ENCODE measurements at places on chromosomes 1 and 21. TPM values are rescaled to one million over a fixed set of nuclear protein-coding genes. Genes with fewer than 3 reads are reported as not detected.
A peak's percentile ranks its signal among the peaks of the same experiment; 100 is the strongest.

GRCh38 chr1:110049801-110050601, 15.6 kb downstream of the STRIP1 start:
- no peak for DNase-seq

Gene TNFAIP8L2
- 7.6 TPM for total RNA-seq

Gene OPRD1
- total RNA-seq, result not detected

Gene LAD1
- total RNA-seq, result not detected

GRCh38 chr21:41852151-41852928, 26.8 kb downstream of the PRDM15 start:
- DNase-seq, result no peak

GRCh38 chr21:44079846-44080245, 27.4 kb upstream of the PWP2 start:
- DNase-seq, result no peak

- DNase-seq, result no peak
These were observed 510 bp upstream of the UBIAD1 start for GRCh38 chr1:11272544-11272831.

DNA sequence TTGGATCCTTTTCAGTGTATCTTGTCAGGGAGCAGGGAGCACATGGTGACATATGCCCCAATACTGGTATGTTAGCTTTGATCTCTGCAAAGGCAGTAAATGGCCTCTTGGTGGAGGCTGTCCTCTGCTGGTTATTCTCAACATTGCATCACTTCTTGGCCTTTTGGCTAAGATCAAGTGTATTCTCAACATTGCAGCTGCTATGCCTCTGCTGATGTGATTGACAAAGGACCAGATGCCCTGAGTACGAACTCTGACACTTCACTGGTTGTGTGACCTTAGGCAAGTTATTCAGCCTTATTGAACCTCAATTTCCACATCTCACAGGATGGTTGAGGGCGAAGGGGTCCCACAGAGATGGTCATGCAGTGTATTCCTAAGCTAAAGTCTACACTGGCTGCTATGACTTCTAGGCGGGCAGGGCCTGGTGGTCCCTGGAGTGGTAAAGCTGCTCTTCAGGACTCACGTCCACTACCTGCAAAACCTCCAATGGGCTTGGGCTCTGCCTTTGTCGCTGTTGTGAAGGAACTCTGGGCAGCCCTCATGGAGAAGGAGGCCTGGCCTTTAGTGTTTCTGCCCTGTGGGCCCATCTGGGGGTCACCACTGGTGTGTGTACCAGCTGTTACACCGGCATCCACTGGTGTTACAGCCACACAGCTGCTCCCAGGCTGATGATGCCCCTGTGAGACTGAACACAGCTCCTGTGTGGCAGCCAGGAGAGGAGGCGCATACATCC, 64.8 kb downstream of the DNTTIP2 start:
- peak; percentile 31 for DNase-seq

Data from omental fat pad (tissue), 4 donors.